Cardiac muscle cell (in vitro differentiated cells and primary cell): ENCODE measurements at places on chromosomes 2 and 18.
A peak's percentile ranks its signal among the peaks of the same experiment; 100 is the strongest.

DNA sequence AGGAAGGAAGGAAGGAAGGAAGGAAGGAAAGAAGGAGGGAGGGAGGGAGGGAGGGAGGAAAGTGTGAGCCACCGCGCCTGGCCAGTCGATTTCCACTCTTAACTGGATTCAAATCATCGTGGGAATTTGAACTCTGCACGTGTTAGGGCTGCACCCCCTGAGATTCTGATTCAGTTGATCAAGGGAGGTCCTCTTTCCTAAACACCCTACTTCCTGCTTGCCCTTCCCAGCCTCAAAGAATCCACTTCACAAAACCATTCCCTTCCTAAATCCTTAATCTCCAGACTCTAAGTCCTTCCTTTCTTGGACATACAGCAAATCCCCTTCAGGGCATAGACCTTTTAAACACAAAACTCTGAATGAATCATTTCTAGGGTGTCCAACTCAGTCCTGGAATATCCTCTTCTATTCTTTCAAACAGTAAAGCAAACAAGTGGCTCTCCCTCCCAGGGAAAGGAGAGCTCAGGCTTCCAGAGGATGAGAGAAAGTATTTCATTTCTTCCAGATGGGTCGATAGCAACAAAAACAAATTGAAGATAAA, 68.2 kb upstream of the MBOAT2 start:
- H3K27ac ChIP-seq: no peak overlapping the region
- H3K4me3 ChIP-seq: no peak overlapping the region
- no peaks in the 10 kb centered on the region for H3K4me1 ChIP-seq
- DNase-seq: no peak
- H3K27me3 ChIP-seq: no peaks in the 10 kb centered on the region
- no peaks in the 10 kb centered on the region for H3K36me3 ChIP-seq

DNA sequence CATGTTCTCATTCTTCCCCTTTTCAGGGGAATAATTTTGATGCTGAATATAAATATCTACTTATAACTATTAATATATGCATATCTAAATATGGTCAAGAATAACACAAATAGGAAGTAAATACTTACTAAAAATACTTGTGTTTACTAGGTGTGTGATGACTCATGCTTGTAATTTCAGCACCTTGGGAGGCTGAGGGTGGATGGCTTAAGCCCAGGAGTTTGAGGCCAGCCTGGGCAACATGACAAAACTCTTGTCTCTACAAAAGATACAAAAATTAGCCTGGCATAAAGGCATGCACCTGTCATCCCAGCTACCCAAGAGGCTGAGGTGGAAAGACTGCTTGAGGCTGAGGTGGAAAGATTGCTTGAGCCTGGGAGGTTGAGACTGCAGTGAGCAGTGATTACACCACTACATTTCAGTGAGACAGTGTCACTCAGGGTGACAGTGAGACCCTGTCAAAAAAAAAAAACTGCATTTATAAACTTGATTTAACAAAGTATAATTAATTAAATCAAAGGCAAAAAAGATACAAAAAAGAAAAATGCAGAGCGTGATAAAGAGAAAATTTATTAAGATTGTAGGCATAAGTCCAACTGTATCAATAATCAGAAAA, 703.1 kb upstream of the VRK2 start:
- no peak for DNase-seq
- H3K27ac ChIP-seq: no peak overlapping the region
- H3K36me3 ChIP-seq: no peaks in the 10 kb centered on the region

- H3K4me1 ChIP-seq: no peaks in the 10 kb centered on the region
- DNase-seq: no peak
- H3K36me3 ChIP-seq: no peaks in the 10 kb centered on the region
- no peak overlapping the region for H3K4me3 ChIP-seq
These were observed 10.9 kb downstream of the LIPG start for GRCh38 chr18:49572611-49573345.

DNA sequence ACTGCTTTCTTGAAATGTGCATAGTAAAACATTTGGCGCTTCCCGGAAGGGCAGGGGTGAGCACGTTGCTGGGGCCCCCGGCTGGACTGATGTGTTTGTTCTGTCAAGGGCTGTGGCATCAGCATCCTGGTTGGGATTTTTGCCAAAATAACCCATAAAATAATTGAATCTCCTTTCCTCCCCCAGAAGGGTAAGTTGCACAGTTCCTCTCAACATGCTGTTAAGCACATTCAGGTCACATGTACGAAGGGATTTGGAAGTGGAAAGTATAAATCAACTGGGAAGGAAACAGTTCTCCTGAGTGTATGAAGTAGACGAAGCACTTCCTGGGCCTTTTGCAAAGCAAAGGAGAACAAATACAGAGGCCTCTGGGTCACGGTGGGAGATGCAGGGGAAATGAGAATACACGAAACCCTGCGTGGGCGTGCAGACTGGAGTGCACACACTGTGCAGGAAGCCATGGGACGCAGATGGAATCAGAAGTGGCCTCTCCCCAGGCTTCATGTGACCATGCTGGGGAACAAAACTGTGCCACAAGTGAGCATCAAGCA, 183.9 kb downstream of the LPIN1 start:
- no peak overlapping the region for H3K4me3 ChIP-seq
- no peak for DNase-seq
- H3K36me3 ChIP-seq: no peaks in the 10 kb centered on the region
- no peak overlapping the region for H3K27ac ChIP-seq
- no peaks in the 10 kb centered on the region for H3K4me1 ChIP-seq

- H3K27me3 ChIP-seq: peaks cover 63% of the 10 kb centered on the region
- H3K27ac ChIP-seq: no peak overlapping the region
- no peak for DNase-seq
- no peak overlapping the region for H3K4me3 ChIP-seq
These were observed 14.0 kb downstream of the HOXD1 start for GRCh38 chr2:176202491-176202890.

DNA sequence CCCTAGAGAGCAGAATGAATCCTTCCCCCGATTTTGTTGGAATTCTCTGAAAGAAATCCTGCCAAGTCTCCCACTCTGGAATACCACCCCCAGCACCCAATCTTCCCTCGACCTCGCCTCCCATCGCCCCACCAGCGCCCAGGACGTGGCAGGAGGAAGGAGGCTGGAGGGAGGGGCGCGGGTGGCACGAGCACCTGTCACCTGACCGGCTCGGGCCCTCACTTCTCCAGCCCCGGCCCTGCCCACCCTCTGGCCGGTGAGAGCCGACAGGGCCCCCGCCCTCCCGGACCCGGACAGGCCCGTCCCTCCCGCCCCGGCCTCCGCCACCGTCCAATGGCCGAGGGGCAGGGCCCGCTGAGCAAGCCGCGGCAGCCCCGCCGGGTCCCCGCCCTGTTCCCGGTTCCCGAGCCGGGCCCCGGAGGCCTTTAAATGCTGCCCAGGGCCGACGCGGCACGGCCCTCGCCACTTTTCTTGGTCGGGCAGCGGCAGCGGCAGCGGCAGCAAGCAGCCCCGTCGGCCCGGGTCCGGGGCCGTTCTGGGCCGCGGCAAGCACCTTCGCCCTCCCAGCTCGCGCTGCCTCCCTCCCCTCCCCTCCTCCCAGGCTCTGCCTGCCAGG, at the start of gene LGALSL:
LGALSL (plus strand) TSS at position 393 of the 616 bp plus-strand sequence. CDS start 384 bp downstream, outside the sequence.
- peak within 1 kb of the TSS; percentile 69 for H3K4me3 ChIP-seq
- DNase-seq: peak; percentile 57
- H3K4me1 ChIP-seq: peaks cover 4% of the 10 kb centered on the region
- peaks cover 3% of the 10 kb centered on the region for H3K27me3 ChIP-seq

- H3K4me1 ChIP-seq: peaks cover 13% of the 10 kb centered on the region
- H3K27me3 ChIP-seq: no peaks in the 10 kb centered on the region
- peak overlapping the region; percentile 92 for H3K4me3 ChIP-seq
- H3K27ac ChIP-seq: peak overlapping the region; percentile 97
These were observed 864 bp upstream of the XPO1 start for GRCh38 chr2:61538920-61539520.

- no peak overlapping the region for H3K27ac ChIP-seq
- H3K36me3 ChIP-seq: no peaks in the 10 kb centered on the region
- peaks cover 7% of the 10 kb centered on the region for H3K4me1 ChIP-seq
- no peaks in the 10 kb centered on the region for H3K27me3 ChIP-seq
- H3K4me3 ChIP-seq: no peak overlapping the region
These were observed 98.2 kb upstream of the SMAD2 start for GRCh38 chr18:48028696-48029095.

- H3K27me3 ChIP-seq: no peaks in the 10 kb centered on the region
- peaks cover 12% of the 10 kb centered on the region for H3K4me1 ChIP-seq
- H3K36me3 ChIP-seq: no peaks in the 10 kb centered on the region
- H3K27ac ChIP-seq: no peak overlapping the region
- DNase-seq: no peak
These were observed 139.4 kb downstream of the SMAD7 start for GRCh38 chr18:48811401-48811800.

DNA sequence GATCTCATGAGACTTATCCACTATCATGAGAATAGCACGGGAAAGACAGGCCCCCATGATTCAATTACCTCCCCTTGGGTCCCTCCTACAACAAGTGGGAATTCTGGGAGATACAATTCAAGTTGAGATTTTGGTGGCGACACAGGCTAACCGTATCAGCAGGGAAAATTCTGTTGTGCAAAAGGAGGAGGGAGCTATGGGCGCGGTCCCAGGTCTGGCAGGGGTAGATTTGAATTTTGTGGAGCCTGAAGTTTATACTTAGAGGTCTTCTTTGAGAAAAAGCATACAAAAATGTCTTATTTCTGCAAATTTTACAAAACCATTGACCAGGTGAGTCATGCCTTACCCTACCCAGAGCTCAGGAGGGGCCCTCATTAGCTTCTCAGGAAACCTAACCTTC, 36.6 kb downstream of the SLC4A3 start:
- H3K27ac ChIP-seq: no peak overlapping the region
- H3K4me1 ChIP-seq: peaks cover 26% of the 10 kb centered on the region
- no peak for DNase-seq
- no peak overlapping the region for H3K4me3 ChIP-seq
- no peaks in the 10 kb centered on the region for H3K27me3 ChIP-seq

- H3K27ac ChIP-seq: no peak overlapping the region
- H3K4me3 ChIP-seq: no peak overlapping the region
- no peaks in the 10 kb centered on the region for H3K4me1 ChIP-seq
- no peak for DNase-seq
- H3K36me3 ChIP-seq: no peaks in the 10 kb centered on the region
- H3K27me3 ChIP-seq: no peaks in the 10 kb centered on the region
These were observed 29.4 kb downstream of the ITM2C start for GRCh38 chr2:230893841-230894781.

DNA sequence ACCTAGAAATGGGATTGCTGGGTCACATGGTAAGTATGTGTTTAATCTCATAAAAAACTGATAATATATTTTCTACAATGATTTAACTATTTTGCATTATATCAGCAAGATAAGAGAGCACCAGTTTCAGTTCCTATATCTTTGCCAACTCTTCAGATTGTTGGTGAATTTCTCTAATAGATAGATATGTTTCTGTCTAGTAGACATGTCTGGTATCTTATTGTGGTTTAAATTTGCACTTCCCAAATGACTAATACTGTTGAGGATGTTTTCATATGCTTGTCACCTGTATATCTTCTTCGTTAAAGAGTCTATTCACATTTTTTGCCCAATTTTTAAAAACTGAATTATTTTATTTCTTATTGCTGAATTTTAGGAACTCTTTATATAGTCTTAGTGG, 113.8 kb upstream of the UXS1 start:
- H3K27ac ChIP-seq: no peak overlapping the region
- no peaks in the 10 kb centered on the region for H3K36me3 ChIP-seq
- no peak for DNase-seq
- no peaks in the 10 kb centered on the region for H3K4me1 ChIP-seq
- H3K4me3 ChIP-seq: no peak overlapping the region

- H3K4me1 ChIP-seq: no peaks in the 10 kb centered on the region
- no peaks in the 10 kb centered on the region for H3K27me3 ChIP-seq
- no peaks in the 10 kb centered on the region for H3K36me3 ChIP-seq
- H3K27ac ChIP-seq: no peak overlapping the region
- no peak for DNase-seq
These were observed 65.7 kb upstream of the CNGA3 start for GRCh38 chr2:98280376-98281102.

DNA sequence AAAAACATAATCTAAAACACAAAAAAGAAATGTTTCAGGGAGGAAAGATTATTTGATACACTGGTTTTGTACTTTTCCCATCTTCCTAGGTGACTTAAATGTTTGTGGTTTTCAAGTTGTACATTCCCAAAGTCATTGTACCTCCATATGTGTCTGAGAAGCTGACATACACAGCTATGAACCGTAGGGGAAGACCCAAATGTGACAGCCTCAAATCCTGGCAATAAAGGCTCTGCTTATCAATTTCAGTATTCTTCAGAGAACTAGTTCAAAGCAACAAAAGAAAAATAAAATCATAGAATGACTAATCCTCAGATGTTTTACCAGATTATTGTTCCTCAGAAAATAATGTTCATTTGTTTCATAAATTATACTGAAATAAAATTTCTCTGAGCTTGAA, 2.5 kb downstream of the DYNC2LI1 start:
- H3K27ac ChIP-seq: no peak overlapping the region
- DNase-seq: no peak
- no peak overlapping the region for H3K4me3 ChIP-seq
- no peaks in the 10 kb centered on the region for H3K27me3 ChIP-seq
- peaks cover 6% of the 10 kb centered on the region for H3K4me1 ChIP-seq

DNA sequence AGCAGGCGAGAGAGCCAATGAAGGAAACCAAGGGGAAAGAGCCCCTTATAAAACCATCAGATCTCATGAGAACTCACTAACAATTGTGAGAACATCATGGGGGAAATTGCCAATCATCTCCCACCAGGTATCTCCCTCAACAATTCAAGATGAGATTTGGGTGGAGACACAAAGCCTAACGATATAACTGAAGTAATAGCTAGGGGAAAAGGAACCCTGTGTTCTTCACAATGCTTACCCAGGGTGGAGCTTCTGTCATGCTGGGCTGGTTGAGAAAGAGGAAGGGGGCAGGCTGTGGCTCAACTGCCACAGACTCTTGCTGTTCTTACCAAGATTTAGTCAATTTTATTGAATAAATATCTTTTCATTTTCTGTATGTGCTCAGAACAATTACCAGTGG, 392.1 kb upstream of the HS6ST1 start:
- no peak for DNase-seq
- no peak overlapping the region for H3K27ac ChIP-seq

DNA sequence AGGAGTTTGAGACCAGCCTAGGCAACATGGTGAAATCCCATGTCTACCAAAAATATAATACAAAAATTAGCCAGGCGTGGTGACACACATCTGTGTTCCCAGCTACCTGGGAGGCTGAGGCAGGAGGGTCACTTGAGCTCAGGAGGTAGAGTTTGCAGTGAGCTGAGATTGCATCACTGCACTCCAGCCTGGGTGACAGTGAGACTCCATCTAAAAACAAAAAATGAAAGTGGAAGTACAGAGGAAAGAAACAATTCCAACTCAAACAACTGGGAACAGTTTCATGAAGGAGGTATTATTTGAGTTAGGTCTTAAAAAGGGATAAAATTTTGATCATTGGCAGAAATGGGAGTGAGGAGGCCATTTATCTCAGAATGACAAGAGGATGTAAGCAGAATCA, 6.3 kb upstream of the RAB1A start:
- H3K4me3 ChIP-seq: no peak overlapping the region
- DNase-seq: no peak
- H3K27ac ChIP-seq: no peak overlapping the region
- no peaks in the 10 kb centered on the region for H3K36me3 ChIP-seq
